CD4-positive, alpha-beta T cell treated with Interleukin-21 for 1 hour (primary cell): ENCODE measurements at places on chromosomes 5 and 9.

- DNase-seq, result no peak
Observed at GRCh38 chr9:76717176-76717575, 47.1 kb upstream of the PCA3 start.

- DNase-seq, result no peak
Observed at GRCh38 chr5:96198356-96199058, 234.5 kb downstream of the PCSK1 start.

DNA sequence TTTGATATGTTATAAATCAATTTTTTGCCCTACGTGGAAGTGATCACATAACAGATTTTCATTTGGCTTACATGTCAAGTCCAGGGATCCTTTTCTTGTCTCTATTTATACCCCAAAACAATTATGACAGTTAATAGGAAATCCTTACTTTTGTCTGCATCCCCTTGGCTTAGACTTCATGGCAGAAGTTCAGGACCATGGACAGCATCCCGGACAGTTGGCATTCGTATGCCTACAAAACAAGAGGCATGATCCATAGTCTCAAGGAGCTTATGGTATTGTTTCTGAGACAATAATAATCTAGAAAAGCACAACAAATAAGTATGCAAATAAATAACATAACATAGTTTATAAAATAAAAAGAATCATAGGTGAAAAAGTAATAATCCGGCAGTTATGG, 214.3 kb upstream of the GRIA1 start:
- no peak for DNase-seq

GRCh38 chr9:95506678-95507463, 9.9 kb downstream of the PTCH1 start:
- DNase-seq, result peak; percentile 33

DNA sequence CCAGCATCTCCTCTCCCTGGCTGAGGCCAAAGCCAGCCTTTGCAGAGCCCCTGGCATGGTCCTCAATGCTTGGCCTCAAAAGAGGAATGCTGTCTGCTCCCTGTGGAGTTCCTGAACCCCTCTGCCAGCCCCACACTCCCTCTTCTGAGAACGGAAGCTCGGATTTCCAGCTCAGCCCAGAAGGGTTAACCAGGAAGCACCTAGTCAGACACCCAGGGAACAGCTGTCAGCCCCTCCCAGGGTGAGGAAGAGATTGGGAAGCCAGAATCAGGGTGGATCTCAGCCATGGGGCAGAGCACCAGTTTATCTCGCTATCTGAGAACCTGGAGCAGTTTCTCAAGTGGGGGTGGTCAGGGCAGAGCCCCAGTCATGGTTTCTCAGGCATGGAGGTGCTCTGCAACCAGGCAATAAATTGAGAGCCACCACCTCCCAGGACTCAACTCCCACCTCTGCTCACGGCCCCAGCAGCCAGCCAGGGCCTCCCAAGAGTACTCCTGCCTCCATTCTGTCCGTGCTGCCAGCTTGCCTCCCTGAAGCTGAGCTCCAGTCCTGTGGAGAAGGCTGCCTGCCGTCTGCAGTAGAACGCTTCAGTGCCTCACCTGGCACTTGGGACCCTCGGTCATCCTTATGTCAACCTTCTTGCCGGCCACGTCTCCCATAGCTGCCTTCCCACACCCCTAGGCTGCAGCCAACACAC, 7.6 kb downstream of the FOXE1 start:
- no peak for DNase-seq

- peak; percentile 34 for DNase-seq
Observed at GRCh38 chr5:126851501-126852011, 74.6 kb downstream of the LMNB1 start.
